Stimulated activated CD4-positive, alpha-beta T cell treated with anti-CD3 and anti-CD28 coated beads, Interleukin-15, amount 100 ng/mL, for 1 hour (primary cell): ENCODE measurements at places on chromosomes 5 and 9.

- no peak for DNase-seq
These were observed 96.7 kb upstream of the SMIM23 start for GRCh38 chr5:171688696-171689495.

DNA sequence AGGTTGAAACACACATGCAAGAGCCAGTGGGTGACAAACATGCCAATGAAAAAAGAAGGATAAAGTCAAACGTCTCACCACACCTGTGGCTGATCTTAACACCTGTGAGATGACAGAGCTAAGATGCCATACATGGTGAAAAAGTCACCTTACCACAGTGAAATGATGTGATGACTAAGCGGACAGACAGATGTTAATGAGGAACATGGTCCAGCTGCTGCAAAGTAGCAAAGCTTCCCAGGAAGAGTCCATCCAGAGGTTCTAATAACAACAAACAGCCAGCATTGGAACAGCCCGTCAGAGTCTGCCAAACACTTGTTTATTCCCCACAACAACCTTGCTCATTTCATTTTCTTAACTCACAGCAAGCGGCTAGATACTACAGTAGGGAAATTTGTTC is 1.9 kb downstream of the KIAA1191 start:
- no peak for DNase-seq

DNA sequence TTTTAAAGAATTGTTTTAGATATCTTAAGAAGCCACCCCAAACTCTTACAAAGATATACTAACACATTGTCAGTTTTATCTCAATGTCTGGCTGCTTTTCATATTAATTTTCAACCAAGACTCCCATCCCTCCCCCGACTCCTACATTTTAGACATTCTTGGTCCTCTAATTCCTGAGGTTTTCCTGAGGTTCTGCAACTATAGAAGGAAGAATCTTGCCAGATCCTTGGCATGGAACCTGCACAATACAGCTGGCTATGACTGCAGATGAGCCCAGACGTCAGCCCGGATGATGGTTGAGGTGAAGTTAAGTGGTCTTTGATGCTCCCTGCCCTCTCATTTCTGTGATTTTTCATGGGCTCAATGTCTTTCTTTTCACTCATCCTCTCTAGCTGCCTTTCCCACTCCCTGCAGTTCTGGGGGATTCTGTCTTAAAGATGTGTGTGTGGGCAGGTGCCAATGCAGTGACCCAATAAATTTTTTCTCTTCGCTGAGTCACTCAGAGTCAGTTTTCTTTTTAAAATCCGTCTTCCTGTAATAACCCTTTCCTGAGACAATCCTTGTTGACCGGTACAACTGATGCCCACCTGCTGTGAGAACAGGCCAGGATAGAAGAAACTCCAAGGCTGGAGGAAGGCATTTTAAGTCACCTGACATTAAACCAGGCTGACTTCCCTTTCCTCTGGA is 237.8 kb upstream of the GAS1 start:
- DNase-seq = no peak

DNA sequence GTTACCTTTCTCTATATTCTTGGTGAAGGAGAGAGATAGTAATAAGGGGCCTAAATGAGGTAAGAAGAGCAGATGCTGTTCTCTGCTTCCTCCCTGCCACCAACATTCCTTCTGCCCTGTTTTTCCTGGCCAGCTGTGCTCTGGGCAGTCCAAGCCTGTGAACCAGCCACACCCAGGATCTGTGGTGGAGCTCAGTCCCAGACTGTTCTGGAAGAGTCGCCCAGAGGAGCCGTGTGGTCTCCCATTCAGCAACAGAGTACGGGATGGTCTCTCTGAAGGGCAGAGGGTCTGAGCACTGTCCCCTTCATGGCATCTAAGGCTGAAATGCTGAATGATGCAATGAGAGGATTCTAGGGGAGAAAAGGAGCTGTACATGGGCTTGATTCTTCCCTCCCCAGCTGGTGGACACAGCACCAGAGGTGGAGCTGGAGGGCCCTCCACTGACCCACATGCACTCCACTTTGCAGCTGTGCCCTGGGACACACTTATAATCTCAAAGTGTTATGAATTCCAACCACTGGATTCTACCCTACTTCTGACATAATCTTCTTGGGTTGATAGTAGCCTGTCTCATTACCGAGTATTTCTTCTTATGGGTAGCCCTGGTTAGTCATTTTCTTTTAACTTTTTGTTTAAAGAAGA is 70.8 kb upstream of the RPS23 start:
- DNase-seq = no peak

GRCh38 chr9:136311051-136312008 is 7.4 kb upstream of the CCDC187 start:
- DNase-seq = no peak

- no peak for DNase-seq
These were observed 116.9 kb upstream of the S1PR3 start for GRCh38 chr9:88874391-88874790.

DNA sequence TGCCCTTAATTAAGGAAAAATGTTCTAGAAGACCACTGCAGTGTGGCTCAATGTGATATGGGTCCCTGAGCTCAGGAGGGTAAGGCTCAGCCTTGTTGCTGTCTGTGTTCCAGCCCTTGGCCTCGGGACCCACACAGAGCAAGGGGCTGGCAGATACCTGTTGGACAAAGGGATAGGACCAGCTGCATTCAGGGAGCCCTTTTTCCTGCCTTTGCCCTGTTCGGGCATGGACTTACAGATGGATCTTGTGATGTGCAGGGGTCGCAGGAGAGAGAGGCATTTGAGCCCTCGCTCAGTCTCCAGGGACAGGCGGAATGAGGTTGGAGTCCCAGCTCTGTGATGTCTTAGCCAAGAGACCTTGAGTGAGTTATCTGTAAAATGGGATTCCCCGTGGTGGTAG is 12.1 kb upstream of the BOD1 start:
- DNase-seq = no peak

DNA sequence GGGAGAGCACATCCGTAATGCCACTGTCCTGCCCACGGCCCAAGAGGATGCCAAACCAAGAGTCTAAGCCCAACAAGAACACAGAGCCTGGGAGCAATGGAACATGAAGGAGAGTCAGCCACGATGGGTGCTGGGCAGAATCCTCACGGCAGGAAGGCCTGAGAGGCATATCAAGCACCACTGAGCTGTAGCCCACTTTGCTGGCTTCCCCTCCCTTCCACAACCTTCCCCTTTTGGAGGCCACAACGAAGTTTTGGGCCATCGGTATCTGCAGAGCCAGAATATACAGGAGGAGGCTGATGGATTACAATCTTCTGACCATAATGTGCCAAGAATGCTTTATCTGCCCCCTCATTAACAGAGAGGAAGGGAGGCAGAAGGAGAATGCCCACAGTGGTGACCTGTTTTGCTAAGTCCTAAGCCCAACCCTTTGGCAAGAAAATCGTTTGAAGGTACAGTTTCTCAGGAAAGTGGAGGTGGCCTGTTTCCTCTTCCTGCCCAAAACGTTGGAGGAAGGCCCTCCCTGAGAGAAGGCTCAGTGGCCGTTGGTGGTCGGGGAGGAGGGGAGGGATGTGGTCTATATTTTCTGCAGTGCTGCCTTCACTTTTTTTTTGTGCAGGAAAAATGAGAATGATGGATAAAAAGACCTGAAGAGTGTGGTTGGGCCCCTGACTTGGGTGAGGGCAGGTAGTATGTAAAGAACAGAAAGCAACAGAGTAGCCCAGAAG is 26.2 kb downstream of the MACROH2A1 start:
- no peak for DNase-seq

- DNase-seq = no peak
These were observed 66.0 kb upstream of the SIMC1 start for GRCh38 chr5:176172246-176172645.

GRCh38 chr9:110923601-110924000 is 114.7 kb downstream of the LPAR1 start:
- no peak for DNase-seq

GRCh38 chr9:694403-695154 is 146.9 kb upstream of the DMRT1 start:
- DNase-seq = no peak

DNA sequence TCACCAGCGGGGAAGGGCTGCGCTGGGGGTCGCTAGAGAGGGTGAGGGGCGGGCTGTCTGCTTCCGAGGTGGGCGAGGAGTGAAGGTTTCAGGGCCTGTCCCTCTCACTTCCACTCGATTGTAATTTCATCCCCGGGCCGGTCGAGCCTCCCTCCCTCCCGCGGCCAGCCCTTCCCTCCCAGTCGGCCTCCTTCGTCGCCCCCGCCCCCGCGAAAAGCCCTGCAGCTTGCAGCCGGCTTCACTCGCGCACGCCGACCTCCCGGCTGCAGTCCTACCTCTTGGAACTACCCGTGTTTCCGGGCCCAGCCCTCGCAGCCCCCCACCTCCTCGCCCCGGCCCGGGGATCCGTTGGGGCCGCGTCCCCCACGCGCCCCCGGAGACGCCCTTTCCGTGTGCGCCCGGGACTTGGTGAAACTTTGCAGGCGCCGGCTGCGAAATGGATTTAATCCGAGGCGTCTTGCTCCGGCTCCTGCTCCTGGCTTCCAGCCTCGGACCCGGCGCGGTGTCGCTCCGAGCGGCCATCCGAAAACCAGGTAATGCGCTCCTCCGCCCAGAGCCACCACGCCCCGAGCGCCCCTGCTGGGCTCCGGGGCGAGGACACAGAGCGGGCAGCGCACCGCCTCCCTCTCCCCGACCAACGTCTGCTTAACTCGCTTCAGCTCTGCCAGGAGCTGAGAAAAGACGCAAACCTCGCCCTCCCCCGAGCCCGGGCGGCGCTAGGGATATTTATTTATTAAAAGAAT is at the start of gene EGFLAM:
EGFLAM (plus strand) TSS at position 241 of the 743 bp plus-strand sequence; CDS start at position 437, 196 bp downstream.
- DNase-seq = no peak
